ENCODE measurements at places on chromosomes 4 and X.

DNA sequence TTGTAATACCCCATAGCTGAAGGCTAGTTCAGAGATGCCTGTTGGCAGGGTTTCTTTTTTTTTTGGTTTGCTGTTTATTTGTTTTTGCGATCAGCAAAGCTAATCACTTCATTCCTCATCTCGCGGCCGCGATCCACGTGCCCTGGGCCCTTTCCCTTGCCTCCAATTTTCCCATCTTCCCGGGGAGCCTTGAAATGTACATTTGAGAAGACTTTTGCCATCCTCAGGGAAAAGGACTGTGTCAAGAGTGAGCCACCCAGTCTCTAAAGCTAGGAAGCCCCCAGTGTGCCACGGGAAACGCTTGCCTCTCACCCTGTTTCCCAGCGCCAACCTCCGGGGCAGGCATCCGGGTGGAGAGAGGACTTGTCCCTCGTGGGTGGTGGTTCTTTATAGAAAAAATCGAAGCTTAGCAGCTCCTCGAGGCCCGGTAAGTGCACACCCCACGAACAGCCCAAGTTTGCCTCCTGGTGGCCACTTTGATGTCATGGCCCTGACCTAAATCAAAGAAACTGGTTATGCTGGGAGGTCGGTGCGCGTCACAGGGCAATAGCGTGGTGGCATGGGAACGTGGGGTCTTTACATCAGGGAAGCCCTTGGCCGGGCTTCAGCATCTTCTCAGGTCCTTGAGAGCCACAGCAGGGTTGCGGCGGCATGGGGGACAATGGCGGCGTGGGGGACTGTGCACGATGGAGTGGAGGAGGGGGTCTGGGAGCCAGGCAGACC, 42.0 kb downstream of the MAP7D3 start:
- no peak for DNase-seq

GRCh38 chrX:16923157-16923556, 23.3 kb upstream of the REPS2 start:
- no peak for DNase-seq

DNA sequence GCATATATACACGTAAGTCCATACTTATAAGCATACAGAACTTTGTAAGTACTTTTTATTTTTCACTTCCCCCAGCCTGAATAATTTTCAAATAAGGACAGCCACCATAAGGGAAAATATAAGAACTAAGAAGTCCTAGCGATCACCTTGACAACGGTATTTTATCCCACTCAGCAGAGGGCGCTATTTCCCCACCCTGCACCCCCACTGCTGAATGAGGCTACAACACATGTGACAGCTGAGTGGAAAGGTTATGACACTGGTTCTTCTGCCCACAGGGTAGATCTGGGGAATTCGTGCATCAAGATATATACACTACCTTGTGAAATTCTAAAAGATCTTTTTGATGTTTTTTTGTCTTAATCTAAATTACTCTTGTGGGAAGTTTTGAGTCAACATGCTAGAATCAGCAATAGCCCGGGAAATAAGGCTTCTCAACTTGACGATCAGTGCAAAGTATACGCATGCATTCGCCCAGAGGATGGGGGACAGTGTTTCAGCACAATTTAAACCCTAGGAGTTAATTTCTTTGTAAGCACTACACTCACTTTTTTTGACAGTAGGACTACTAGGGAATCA, 151.5 kb downstream of the CORIN start:
- DNase-seq: peak; percentile 18

DNA sequence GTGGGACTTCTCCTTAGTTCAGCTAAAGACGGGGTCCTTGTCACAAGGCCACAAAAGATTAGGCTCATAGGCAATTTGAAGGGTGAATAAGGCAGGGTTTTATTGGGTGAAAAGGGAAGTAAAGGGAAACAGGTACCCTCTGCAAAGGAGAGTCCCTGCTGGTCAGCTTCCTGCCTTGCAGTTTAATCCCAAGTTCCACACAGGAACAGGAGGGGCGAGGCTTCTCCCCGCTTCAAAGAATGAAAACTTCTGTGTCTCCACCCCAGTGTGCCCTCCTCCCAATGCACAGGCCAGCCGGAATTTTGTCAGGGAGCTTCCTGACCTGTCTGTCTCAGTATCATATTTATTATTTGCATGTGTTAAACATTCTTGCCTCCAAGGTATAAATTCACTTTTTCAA, 37.1 kb downstream of the ITM2A start:
- DNase-seq: no peak

DNA sequence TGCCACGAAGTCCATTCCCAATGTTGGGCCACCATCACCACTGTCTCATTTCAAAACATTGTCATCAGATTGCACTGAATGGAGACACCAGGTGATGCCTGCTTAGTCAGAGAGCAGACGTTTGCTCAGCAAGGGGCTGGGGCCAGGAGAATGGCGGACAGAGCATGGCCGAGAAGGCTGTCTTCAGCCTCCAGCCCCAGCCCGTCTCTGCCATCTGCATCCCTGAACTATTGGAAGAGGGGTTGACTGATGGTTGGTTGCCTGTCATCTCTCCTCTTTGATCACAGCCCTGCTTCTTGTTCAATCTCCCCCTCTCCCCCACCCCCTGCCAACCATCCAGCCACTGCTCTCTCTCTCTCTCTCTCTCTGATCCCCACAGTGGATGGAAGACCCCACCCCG, 140.9 kb downstream of the SHOX start:
- no peak for DNase-seq

- no peak for DNase-seq
These were observed 6.3 kb upstream of the PPEF2 start for GRCh38 chr4:75908555-75908954.

Data from RCC 7860 (cell line).